ENCODE measurements at places on chromosomes 3 and 15. TPM values are rescaled to one million over a fixed set of nuclear protein-coding genes. Genes with fewer than 3 reads are reported as not detected.

Gene KLHL25
- total RNA-seq: 3.2 TPM

Gene GPR27
- total RNA-seq: 0.13 TPM

Gene NPAP1
- total RNA-seq: not detected

Gene POLQ
- 7.0 TPM for total RNA-seq

Gene TMEM158
- total RNA-seq: 5.4 TPM

Gene CYP1A1
- 0.53 TPM for total RNA-seq

Gene ZNF80
- total RNA-seq: not detected

Gene EXD1
- not detected for total RNA-seq

All from aortic smooth muscle cell (primary cell).